ENCODE measurements at places on chromosomes 1 and 21. TPM values are rescaled to one million over a fixed set of nuclear protein-coding genes. Genes with fewer than 3 reads are reported as not detected.

F13B gene
- not detected for total RNA-seq

MSH4 gene
- 1.0 TPM for total RNA-seq

GPX7 gene
- total RNA-seq: 96.0 TPM

DRAXIN gene
- total RNA-seq: not detected

CFAP45 gene
- not detected for total RNA-seq
